Kasumi-1 (cell line): ENCODE measurements at places on chromosomes 2 and 18.

DNA sequence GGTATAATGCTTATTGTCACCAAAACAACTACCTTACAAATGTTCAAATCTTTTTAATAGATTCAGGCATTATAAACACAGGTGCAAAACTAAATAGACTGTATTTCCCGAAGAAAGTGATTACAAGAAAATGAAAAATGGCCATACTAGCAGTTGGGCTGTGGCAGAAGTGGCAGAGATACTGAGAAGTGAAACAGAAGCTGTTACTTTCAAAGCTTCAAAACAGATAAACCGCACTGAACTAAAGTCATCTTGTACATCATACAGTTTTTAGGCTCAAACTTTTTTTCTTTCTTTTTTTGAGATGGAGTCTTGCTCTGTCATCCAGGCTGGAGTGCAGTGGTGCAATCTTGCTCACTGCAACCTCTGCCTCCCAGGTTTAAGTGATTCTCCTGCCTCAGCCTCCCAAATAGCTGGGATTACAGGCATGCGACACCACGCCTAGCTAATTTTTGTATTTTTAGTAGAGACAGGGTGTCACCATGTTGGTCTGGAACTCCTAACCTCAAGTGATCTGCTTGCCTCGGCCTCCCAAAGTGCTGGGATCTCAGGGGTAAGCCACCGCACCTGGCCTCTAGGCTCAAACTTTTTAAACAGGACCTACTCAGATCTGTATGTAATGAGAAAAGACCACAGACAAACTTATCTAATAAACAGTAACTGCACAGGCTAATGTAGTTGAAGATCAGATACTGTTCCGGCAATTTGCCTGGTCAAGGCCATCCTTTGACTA is 77.9 kb upstream of the SATB2 start:
- no peak for DNase-seq

DNA sequence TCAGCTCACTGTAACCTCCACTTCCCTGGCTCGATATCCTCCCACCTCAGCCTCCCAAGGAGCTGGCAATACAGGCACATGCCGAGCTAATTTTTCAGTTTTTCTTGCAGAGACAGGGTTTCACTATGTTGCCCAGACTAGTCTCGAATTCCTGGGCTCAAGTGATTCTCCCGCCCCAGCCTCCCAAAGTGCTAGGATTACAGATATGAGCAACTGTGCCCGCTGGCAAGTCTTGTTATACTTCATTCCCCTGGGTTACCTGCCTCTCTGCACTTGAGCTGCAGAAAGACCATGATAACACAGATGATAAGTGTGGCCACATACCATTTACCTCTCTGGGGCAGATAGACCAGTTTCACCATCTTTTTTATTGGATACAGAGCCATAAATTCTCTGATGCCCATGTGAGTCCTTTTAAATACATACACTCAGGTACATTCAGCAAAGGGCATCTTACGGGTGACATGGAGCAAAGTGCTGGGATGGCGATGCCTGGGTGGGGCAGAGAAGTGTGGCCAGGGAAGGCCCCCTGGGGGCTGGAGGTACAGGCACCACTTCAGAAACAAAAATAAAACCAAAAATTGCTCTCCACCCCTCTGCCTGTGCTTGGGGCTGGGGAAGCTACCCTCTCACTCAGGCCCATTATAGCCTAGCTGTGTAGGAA is 20.4 kb downstream of the CCT7 start:
- no peak for DNase-seq

- peak; percentile 4 for DNase-seq
Measured at GRCh38 chr18:55048892-55049291, 89.6 kb upstream of the CCDC68 start.

DNA sequence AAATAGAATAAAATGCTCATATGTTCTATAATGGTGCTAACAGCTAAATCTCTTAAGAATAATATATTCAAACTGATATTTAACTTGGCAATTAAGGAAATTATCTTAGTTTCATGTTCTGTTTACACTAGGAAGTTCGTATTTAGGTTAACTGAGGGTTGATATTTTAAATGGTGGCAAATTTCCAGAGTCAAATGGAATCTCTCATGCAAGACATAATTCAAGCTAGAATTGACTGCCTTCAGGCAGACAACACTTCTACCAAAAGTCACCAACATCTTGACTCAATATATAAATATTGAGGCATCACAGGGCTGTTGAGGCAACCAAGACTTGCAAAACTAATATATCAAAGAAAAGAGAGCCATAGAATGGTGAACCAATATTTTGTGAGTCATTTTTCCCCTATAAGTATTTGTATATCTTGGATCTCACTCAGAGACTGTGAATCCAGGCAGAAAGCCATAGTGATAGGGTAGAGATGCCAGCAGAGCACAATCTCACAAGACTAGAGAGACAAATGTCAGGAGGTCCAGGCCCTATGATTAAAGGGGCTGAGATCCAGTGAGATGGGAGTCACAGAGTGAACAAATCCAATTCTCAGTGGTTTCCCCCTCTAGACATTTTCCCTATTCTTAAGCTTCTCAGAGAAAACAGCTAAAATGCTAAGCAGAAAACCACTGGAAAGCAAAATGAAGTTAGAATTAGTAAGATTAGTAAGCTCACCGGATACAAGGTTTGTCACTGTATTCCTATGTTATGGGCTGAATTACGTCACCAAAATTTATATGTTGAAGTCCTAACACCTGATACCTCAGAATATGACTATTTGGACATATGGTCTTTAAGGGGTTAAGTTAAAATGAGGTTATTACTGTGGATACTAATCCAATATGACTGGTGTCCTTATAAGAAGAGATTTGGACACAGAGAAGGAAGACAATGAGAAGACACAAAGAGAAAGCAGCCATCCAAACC is 358.2 kb upstream of the UBE2E3 start:
- no peak for DNase-seq

- peak; percentile 79 for DNase-seq
Measured at GRCh38 chr18:9673296-9674251, 34.5 kb upstream of the RAB31 start.

DNA sequence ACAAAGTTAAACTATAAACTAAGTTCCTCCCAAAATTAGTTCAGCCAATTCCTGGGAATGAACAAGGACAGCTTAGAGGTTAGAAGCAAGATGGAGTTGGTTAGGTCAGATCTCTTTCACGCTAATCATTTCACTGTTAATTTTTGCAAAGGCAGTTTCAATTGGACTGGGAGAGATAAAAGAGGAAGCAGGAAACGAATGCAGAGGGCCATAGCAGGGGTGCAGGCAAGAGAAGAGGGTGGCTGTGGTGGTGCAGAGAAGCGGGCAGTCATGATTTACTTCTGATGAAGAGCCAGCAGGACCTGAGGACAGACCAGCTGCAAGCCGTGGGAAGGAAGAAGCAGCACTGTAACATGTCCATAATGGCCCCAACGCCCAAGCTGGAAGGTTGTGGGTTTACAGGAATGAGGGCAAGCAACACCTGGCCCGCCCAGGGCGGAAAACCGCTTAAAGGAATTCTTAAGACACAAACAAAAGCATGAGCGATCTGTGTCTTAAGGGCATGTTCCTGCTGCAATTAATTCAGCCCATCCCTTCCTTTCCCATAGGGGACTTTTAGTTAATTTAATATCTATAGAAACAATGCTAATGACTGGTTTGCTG is 4.1 kb upstream of the RMP24 start:
- DNase-seq = peak; percentile 32

GRCh38 chr18:55833543-55833942 is 245.6 kb upstream of the TCF4 start:
- DNase-seq = no peak

DNA sequence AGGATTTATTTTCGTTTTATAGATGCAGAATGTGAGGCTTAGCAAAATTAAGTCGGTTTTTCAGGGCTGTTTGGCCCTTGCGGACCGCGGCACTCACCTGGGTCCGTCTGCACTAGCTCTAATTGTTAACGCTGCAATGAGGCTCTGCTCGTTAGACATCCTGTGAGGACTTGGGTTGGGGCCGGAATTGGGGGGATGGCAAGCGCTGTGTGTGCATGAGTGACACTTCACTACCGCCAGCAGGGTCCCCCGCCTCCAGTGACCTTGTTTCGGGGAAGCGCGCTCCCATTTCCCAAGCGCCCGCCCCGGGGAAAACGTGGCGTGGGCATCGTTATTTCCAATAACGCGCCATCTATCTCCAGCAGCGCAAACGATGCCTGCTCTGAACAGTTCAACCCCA is 54.2 kb downstream of the KCNG2 start:
- DNase-seq = no peak

- no peak for DNase-seq
Measured at GRCh38 chr2:231293163-231293562, 94.7 kb downstream of the ARMC9 start.

- DNase-seq = no peak
Measured at GRCh38 chr18:56662502-56662901, 11.3 kb downstream of the WDR7 start.

DNA sequence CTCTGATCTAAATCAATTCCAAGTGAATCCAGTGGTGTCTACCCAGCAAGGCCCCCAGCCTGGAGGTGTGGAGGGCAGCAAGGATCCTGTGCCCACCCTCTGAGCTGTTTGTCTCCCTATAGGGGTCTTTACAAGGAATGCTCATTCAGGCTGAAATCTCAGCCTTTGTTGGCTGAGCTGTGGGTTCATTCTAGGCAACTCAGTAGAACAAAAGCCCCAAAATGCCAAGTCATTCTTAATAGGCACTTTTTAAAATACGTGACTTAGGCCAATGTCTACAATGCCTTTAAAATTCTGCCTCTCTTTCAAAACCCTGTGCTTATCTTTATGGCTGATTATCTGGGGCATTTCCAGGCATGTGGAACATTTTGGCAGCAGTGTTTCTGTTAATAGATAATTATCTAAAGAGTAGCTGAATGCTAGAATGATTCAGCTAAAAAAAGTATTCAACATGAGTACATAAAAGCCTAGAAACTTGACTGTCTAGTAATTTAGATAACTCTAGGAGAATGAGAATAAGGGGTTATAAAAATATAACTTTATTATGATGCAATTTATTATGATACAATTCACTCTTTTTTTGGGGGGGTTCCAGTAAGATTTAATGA is 7.4 kb downstream of the UGT1A6 start:
- DNase-seq = no peak

- DNase-seq = no peak
Measured at GRCh38 chr2:133773854-133774653, 205.8 kb upstream of the NCKAP5 start.

GRCh38 chr2:204373942-204374341 is 171.3 kb upstream of the PARD3B start:
- no peak for DNase-seq

DNA sequence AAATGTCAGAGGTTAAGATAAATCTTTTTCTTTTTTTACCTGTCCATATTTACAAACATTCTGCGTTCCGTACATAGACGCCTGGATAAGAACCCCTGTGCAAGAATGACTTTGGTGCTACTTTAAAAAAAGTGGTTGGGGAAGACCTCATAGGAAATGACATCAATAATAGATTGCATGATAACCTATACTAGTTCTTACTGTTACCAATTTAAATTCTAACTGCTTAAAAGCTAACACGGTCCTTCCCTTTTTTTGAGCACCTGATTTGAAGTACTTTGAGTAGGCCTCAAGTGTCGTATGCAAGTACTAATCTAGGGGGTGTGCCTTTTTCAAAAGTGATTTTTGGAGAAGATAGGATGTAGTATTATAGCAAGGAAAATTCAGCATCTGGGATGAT is 2.1 kb downstream of the SLC39A10 start:
- peak; percentile 83 for DNase-seq
